Activated naive CD8-positive, alpha-beta T cell treated with anti-CD3 and anti-CD28 coated beads for 36 hours (primary cell): ENCODE measurements at places on chromosomes 1 and 21. TPM values are rescaled to one million over a fixed set of nuclear protein-coding genes. Genes with fewer than 3 reads are reported as not detected.

- peaks cover 40% of the 10 kb centered on the region for H3K36me3 ChIP-seq
- no peak for DNase-seq
- H3K27ac ChIP-seq = no peak overlapping the region
- H3K27me3 ChIP-seq = no peaks in the 10 kb centered on the region
Observed at GRCh38 chr1:165675794-165676193, 22.6 kb downstream of the ALDH9A1 start.

DNA sequence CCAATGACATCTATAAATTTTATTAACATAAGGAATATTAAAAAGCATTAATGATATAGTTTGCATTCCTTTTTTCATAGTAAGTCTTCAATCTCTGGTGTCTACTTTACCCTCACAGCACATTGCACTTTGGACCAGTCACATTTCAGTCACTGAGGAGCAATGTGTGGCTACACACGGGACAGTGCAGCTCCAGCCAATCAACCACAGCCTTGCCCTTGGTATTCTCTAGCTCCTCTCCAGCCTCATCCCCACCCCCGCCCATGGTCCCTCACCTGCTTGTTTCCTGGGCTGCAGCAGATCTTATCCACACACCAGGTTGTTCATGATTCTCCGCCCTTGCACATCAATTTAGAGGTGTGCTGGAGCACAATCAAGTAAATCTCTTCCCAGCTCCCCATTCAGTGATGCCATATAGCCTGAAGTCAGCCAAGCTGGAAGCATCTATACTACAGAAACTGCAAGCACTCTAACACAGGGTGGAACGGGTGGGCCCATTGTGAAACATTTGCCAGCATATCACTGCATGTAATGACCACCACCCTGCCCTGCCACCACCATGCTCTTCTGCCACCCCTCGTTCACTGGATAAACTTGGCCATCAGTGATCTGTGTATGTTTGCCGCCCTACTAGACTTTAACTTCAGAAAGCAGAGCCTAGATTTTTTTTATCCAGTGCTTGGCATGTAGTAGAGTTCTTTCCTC is 93.0 kb upstream of the SLC44A3 start:
- peaks cover 7% of the 10 kb centered on the region for H3K27me3 ChIP-seq
- H3K27ac ChIP-seq = no peak overlapping the region
- no peaks in the 10 kb centered on the region for H3K4me1 ChIP-seq
- DNase-seq = no peak
- no peaks in the 10 kb centered on the region for H3K36me3 ChIP-seq

DNA sequence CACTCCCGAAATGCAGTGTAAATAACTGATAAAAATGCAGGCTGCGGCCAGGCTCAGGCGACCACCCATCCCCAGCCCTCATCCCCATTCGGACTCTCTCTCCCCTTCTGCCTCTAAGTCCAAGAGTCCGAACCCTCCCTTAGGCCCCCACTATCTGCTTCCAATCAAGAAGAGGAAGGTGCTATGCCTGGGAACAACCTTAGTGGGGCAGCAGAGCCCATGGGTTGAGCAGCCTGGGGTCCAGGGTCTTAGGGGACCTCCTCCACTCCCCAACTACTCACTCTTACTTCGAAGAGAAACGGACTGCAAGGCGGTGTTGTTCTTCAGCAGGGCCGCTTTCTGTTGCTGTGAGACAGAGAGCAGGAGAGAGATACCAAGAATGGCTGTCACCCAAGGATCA is 12.2 kb downstream of the ARHGEF2 start:
- H3K27ac ChIP-seq = peak overlapping the region; percentile 85
- peaks cover 55% of the 10 kb centered on the region for H3K36me3 ChIP-seq
- no peaks in the 10 kb centered on the region for H3K27me3 ChIP-seq
- H3K4me3 ChIP-seq = no peak overlapping the region

DNA sequence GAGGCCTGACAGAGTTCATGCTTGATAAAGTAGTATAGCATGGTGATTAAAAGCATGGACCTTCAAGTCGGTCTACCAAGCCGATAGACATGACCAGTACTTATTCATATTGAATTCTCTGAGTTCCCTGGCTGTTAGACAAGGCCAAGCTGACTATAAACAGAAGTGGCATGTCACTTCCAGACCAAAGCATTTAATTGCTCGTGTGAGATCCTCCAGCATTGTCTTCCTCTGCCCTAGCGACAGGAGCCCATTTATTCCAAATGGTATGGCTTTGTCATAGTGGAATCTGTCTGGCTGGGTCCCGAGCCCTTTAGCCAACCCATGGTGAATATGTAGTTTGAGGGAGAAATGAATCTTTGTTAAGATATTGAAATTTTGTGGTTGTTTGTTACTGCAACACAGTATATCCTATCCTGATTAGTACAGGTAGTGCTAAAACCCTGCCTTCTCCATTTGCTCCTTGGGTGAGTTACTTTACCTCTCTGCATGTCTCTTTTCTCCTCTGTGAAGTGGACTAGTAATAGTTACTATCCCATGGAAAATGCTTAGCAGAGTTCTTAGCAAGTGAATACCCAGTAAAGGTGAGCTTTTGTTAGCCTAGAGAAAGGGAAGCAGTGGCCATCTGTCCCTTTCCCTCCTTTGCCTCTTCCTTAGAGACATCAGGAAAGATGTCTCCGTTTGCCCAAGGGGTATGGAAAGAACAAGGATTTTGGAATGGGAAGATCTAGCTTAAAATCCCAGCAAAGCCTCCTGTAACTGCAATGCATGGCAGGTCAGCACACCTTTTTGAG is 77.6 kb upstream of the CD1D start:
- H3K4me1 ChIP-seq = peaks cover 10% of the 10 kb centered on the region
- peaks cover 14% of the 10 kb centered on the region for H3K27me3 ChIP-seq
- no peak overlapping the region for H3K4me3 ChIP-seq
- no peak for DNase-seq
- H3K36me3 ChIP-seq = no peaks in the 10 kb centered on the region

The IRF6 gene
- 2.4 TPM for total RNA-seq

The ASPM gene
- 31.4 TPM for total RNA-seq

The MIGA1 gene
- total RNA-seq = 6.1 TPM

The NBPF20 gene
- 0.48 TPM for total RNA-seq

DNA sequence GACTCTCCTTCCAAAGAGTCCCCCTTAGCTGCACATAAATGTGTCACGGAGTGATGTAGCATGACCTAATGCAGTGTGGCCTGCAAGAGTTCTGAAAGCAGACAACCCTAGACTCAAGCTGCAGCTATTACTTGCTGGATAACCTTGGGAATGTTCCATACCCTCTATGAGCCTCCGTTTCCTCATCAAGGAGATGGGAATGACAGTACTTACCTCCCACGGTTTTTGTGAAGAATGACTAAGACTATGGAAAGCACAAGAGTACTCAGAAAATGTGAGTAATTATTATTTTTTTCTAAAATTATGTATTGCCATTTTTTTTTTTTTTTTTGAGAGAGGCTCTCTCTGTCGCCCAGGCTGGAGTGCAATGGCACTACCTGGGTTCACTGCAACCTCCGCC is 3.0 kb downstream of the TTC39A start:
- no peak overlapping the region for H3K27ac ChIP-seq
- peaks cover 34% of the 10 kb centered on the region for H3K27me3 ChIP-seq
- no peak overlapping the region for H3K4me3 ChIP-seq
- peaks cover 3% of the 10 kb centered on the region for H3K36me3 ChIP-seq

DNA sequence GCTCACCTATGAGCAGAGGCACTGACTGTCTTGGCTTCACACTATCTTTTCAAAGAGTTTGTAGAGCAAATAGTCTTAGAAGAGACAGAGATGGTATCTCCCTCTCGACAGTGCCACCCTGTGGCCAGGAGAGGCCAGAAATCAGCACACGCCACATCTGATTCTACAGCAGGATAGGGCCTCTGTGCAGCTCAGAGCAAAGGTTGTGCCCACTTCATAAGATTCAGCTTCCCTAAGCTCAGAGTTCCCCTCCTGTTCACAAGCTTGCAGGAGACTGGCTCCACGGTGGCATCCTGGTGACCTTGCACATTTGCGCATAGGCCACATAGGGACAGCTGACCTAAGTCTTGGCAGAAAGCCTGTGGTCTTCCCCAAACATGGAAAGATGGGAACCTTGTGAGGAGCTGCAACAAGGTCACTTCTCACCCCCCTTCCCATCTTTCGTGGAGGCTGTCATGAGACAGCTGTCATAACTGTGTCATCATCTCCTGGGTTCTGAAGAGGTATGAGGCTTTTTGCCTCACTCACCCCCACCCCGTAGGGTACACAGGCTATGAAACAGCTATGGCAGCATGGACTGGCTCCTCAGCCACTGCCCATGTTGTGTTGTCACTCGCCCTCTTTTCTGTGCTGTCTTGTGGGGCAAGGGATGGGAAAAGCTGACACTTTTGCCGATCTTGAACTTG is 3.0 kb downstream of the ITLN2 start:
- H3K27me3 ChIP-seq = no peaks in the 10 kb centered on the region
- H3K36me3 ChIP-seq = no peaks in the 10 kb centered on the region
- peak; percentile 63 for DNase-seq
- H3K4me1 ChIP-seq = peaks cover 8% of the 10 kb centered on the region
- H3K4me3 ChIP-seq = no peak overlapping the region

DNA sequence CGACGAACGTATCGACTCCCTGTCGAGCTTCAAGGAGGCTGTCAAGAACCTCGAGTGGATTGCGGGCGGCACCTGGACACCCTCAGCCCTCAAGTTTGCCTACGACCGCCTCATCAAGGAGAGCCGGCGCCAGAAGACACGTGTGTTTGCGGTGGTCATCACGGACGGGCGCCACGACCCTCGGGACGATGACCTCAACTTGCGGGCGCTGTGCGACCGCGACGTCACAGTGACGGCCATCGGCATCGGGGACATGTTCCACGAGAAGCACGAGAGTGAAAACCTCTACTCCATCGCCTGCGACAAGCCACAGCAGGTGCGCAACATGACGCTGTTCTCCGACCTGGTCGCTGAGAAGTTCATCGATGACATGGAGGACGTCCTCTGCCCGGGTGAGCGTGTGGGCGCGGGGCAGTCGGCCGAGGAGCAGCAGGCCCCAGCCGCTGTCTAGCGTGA is 28.0 kb downstream of the COL6A2 start:
- H3K4me3 ChIP-seq = no peak overlapping the region
- H3K27me3 ChIP-seq = no peaks in the 10 kb centered on the region
- H3K4me1 ChIP-seq = no peaks in the 10 kb centered on the region
- H3K27ac ChIP-seq = no peak overlapping the region

GRCh38 chr1:29312469-29313461 is 76.4 kb downstream of the PTPRU start:
- H3K27me3 ChIP-seq = no peaks in the 10 kb centered on the region
- H3K4me1 ChIP-seq = no peaks in the 10 kb centered on the region
- H3K36me3 ChIP-seq = no peaks in the 10 kb centered on the region

- no peak for DNase-seq
- H3K4me3 ChIP-seq = no peak overlapping the region
- peaks cover 11% of the 10 kb centered on the region for H3K4me1 ChIP-seq
Observed at GRCh38 chr1:162950187-162950586, 89.2 kb upstream of the CCDC190 start.

The CDC20 gene
- 182 TPM for total RNA-seq
